Stimulated activated CD4-positive, alpha-beta T cell treated with anti-CD3 and anti-CD28 coated beads, Interleukin-15, amount 100 ng/mL, for 1 hour (primary cell): ENCODE measurements at places on chromosomes 12 and 14.
A peak's percentile ranks its signal among the peaks of the same experiment; 100 is the strongest.

GRCh38 chr12:120286768-120287490 lies 4.8 kb downstream of the RNU4-2 start:
- DNase-seq: no peak

DNA sequence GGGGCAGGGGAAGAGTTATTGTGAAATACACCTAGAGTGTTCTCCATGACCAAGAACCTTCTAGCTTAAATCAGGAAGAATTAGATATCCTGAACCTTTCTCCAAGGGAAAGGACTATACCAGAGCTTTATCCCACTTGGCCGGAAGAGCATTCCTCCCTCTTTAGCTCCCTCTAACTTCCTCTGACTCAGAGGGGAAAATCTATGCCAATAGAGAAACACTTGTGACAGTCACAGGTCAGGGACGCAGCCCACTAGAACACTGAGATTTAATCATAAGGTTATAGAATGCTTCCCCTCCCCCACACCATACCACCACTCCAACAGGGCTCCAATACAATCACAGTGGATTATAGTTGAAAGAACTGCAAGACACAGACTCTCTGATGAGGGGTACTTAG lies 55.4 kb upstream of the RFX4 start:
- no peak for DNase-seq

DNA sequence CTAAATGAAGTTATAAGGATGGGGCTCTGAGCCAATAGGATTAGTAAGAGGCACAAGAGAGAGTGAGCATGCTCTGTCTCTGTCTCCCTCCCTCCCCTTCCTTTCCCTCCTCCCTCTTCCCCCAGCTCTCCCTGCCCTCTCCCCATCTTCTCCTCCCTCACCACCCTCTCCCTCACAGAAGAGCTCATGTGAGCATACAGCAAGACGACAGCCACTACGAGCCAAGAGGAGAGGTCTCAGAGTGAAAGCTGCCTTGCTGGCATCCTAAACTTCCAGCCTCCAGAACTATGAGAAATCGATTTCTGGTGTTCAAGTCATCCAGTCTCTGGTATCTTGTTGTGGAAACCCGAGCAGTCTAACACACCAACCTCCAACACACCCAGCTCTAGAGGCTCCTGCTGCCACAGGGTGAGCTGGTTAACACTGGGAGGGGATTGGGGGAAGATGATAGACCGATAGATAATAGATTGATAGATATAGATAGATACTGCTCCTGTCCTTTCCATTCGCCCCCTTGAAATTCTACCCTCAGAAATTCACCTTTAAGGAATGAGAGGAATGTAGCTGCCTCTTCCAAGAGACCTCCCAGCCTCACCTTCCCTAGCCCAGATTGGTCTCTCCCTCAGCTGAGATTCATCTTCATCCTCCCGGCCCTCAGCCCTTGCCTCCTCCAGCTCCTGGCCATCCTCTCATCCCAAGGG lies 25.8 kb upstream of the ACTN1 start:
- no peak for DNase-seq

GRCh38 chr12:82788594-82788993 lies 101.9 kb downstream of the TMTC2 start:
- no peak for DNase-seq

DNA sequence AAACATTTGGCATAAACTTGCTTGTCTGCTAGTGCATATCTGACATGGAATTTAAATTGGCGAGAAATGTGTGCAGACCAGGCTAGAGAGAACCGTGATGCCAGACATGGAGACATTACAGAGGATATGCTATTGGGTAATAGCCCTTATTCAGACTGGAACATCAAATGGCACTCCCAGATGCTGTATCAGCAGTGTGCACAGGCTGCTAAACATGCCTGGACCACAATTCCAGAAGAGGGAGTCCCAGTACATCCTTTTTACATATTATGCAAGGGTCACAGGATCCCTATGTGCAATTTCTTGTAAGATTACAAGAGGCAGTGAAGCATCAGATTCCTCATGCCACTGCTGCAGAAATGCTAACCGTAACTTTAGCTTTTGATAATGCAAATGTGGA lies 354.5 kb upstream of the FOXG1 start:
- no peak for DNase-seq

- DNase-seq: peak; percentile 22
These were observed 56.0 kb downstream of the PLEKHG3 start for GRCh38 chr14:64760146-64760755.

- DNase-seq: no peak
These were observed 8.9 kb upstream of the KRT7 start for GRCh38 chr12:52224151-52224550.

DNA sequence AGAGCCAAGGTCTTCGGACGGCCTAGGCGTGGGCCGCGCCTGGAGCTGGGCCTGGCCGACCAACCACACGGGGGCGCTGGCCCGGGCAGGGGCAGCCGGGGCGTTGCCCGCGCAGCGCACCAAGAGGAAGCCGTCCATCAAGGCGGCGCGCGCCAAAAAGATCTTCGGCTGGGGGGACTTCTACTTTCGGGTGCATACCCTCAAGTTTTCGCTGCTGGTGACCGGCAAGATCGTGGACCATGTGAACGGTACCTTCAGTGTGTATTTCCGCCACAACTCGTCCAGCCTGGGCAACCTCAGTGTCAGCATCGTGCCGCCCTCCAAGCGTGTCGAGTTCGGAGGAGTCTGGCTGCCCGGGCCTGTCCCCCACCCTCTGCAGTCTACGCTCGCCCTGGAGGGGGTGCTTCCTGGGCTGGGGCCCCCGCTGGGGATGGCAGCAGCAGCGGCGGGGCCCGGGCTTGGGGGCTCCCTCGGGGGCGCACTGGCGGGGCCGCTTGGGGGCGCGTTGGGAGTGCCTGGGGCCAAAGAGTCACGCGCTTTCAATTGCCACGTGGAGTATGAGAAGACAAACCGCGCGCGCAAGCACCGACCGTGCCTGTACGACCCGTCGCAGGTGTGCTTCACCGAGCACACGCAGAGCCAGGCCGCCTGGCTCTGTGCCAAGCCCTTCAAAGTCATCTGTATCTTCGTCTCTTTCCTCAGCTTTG lies 4.4 kb upstream of the SHMT2 start:
- DNase-seq: no peak

DNA sequence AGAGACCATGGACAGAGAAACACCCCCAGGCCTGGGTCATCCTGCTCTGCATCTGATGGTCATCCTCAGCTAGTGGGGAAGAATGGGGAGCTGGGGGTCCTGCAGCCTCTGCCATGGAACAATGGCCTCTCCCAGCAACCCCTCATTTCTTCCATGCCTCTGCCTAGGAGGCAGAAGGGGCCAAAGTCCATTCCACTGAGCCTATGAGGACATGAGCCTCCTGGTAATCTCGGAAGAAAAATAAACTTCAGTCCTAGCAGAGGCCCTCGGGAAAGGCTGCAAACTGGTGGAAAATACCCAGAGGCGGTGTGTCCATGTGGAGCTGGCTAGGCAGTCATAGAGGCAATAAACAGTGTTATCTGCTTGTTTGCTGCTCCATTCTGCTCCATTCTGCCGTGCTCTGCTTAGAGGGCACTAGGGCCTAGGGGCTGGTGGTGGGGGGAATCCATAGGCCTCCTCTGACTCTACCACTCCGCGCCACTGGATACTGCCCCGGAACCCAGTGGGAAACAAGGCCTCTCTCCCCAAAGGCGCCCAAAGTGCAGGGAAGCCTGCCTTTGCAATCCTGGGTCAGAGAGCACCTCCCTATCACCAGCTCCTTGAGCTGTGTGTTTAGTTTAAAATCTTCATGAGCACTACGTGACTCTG lies 4.5 kb downstream of the PGF start:
- no peak for DNase-seq

GRCh38 chr14:57611555-57612075 lies 118.0 kb upstream of the CCDC198 start:
- DNase-seq: no peak

GRCh38 chr12:122021193-122021821 lies 377 bp upstream of the BCL7A start:
- DNase-seq: no peak

- DNase-seq: no peak
These were observed 4.3 kb upstream of the GPHB5 start for GRCh38 chr14:63322897-63323573.

DNA sequence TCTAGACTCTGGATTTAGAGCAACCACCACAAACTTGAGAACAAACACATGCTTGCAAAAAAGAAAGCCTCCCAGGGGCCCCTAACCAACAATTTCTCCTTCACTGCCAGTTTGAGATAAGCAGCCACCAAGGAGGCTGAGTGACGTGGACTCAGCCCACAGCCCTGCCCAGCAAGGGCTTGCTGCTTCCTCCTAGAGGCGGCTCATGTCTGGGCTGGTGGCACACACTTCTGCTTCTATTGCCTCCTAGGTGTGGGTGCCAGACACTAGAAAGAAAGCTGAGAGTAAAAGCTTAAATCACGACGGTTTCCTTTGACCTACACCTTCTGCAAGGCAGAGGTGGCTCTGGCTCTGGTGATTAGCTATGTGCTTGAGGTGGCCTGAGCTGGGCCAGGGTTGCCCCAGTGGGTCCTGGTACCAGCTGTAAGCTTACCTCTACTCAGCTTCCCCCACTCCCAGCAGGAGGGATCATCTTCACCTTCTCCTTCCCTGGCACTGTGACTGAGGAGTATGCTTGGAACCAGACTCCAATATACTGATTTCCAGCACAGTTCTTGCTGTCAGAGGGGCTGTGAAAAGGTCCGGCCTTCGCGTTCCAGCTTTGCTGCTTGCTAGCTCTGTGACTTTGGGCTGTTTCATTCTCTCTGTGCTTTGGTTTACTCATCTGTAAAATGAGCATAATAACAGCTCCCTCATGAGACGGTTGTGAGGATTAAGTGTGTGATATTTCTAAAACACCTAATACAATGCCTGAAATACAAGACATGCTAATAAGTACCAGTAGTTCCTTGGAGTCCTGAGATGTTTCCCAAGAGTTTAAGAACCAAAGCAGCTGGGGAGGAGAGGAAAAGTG lies 89.7 kb upstream of the PARP11 start:
- DNase-seq: peak; percentile 27

- no peak for DNase-seq
These were observed 102.9 kb downstream of the TAOK3 start for GRCh38 chr12:118269806-118270205.

DNA sequence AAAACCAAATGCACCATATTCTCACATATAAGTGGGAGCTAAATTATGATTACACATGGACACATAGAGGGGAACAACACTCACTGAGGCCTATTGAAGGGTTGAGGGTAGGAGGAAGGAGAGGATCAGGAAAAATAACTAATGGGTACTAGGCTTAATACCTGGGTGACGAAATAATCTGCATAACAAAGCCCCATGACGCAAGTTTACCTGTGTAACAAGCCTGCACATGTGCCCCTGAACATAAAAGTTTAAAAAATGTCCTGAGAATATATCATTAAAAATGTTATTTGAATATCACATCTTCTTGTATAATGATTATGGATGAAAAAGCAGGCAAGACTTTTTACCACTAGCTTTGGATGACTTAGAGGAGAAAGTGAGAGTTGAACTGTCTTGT lies 138.0 kb upstream of the NOVA1 start:
- DNase-seq: no peak

GRCh38 chr12:16369156-16369555 lies 21.7 kb downstream of the MGST1 start:
- no peak for DNase-seq

DNA sequence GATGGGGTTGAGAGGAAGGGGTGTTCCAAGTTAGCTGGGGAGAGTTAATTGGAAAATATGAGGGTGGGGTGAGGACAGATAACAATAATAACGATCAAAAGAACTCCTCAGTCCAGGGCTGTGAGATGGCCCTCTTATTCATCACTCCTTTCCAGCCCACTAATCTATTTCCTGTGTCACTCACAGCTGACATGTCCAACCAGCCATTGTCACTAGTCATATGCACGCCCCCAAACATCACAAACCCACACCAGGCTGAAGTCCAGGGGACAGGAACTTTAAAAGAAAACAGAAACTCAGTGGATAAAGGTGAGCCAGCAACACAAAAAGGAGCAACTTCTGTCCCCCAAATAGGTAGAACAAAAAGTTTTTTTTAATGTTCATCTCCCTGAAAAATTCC lies 911 bp downstream of the CALCOCO1 start:
- DNase-seq: no peak

GRCh38 chr14:26056036-26056616 lies 541.7 kb downstream of the NOVA1 start:
- no peak for DNase-seq

DNA sequence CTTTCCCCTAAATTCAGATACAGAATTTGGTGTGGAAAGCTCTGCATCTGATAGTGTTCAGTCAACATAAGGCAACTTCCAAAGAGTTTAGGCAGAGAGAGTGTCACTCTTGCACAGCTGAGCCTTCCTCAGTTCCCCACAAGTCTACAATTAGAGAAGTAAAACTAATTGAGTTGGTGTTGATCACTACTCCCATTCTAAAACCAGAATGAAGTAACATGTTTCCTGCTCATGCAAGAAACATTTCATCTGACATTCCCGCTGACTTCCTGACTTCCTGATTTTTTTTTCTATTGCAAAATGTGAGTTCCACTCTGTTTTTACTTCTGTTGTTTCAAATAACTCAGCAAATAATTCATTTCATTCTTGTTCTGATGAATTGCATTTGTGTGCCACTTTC lies 271.0 kb downstream of the ALG10B start:
- DNase-seq: no peak

GRCh38 chr14:71729596-71729995 lies 202.6 kb upstream of the RGS6 start:
- no peak for DNase-seq

GRCh38 chr12:65603438-65604351 lies 220.6 kb upstream of the HMGA2 start:
- no peak for DNase-seq

- DNase-seq: no peak
These were observed 17.6 kb downstream of the MMAB start for GRCh38 chr12:109555431-109556315.

GRCh38 chr12:126967152-126967551 lies 1299.8 kb upstream of the TMEM132C start:
- DNase-seq: no peak

DNA sequence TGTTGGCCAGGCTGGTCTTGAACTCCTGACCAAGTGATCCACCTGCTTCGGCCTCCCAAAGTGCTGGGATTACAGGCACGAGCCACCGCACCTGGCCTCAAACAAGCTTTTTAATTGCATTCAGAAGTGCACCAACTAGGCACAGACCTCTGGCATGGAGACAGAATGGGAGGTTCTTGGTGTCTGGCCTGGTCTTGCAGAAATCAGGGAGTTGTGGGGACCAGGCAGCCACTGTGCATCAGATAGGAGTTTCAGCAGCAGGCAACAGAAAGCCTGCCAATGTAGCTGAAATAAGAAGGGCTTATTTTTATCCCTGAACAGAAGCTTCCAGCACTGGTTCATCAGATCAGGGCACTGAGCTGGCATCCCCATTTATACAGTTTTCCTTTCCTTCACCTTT lies 22.2 kb upstream of the TCL1B start:
- DNase-seq: no peak
